ENCODE measurements at places on chromosomes 4 and X.

GRCh38 chr4:94909645-94910044 is 151.9 kb downstream of the BMPR1B start:
- DNase-seq, result no peak

- DNase-seq, result no peak
Measured at GRCh38 chrX:43456063-43456462, 200.0 kb upstream of the MAOA start.

- DNase-seq, result peak; percentile 85
Measured at GRCh38 chrX:69015156-69015555, 150.1 kb downstream of the PJA1 start.

GRCh38 chrX:113370006-113370405 is 529.4 kb upstream of the AMOT start:
- DNase-seq, result no peak

- no peak for DNase-seq
Measured at GRCh38 chrX:84924624-84925023, 79.1 kb upstream of the APOOL start.

DNA sequence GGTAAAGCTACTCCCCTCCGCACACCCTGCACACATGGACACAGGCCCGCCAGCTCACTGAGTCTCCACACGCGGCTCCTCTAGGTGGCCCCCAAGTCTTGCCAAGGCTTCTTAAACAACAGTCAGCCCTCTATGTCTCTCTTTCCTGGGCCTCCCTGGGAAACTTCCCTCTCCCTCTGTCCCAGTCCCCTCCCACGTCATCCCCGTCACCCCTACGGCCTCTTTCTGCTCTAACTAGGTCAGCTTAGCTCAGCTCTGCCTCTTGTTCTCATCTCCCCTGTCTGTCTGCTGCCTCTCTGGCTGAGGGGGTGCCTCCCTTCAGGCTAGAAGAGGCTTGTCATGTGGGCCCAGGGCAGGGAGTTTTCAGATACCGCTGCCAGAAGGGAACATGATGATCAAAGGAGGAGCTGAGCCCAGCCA is 38.8 kb downstream of the SEPTIN6 start:
- no peak for DNase-seq

- no peak for DNase-seq
Measured at GRCh38 chrX:67720344-67720743, 176.5 kb downstream of the AR start.

DNA sequence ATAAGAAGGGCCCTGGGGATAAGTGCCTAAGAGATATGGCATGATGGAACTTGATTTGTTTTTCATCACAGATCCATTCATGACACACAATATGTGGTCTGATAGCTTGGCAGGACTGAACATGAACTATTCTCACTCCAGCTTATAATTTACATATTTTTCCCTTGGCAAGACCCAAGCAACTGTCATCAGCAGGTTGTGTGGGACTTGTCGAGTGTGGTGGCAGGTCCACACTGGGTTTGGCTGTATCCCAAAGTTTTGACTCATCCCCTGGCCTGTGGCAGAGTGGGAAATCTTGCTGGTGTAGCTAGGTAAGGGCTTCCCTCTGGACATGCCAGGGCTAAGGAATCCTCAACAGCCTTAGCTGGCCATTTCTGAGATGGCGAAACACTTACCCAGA is 81.0 kb upstream of the STIM2 start:
- DNase-seq, result no peak
